ENCODE measurements at places on chromosomes 4 and X.

GRCh38 chr4:151716324-151716723, 44.5 kb downstream of the GATB start:
- no peak for DNase-seq

DNA sequence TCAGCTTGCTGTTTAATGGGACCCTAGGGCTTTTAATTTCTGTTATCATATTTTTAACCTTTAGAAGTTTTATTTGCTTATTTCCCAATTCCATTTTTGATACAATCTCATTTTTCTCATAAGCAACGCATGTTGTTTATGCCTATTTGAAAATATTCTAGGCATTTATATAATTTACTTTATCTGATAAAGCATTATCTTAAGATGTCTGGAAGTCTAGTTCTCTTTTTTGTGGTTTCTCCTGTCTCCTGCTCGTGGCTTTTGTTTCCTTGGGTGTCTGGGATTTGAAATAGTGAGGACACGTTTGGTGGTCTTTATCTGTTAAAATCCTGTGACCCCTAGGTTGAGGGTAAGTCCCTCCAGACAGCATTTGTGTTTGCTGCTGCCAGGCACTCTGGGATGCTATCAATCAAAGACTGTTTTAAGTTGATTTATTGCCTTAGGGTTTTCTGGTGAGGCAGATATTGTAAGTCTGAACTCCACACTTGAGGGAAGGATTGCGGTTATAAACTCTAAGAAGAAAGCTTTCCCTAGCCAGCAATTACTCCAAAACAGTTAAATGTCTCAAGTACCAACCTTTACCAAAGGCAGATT, 208.0 kb downstream of the PRDM5 start:
- no peak for DNase-seq

DNA sequence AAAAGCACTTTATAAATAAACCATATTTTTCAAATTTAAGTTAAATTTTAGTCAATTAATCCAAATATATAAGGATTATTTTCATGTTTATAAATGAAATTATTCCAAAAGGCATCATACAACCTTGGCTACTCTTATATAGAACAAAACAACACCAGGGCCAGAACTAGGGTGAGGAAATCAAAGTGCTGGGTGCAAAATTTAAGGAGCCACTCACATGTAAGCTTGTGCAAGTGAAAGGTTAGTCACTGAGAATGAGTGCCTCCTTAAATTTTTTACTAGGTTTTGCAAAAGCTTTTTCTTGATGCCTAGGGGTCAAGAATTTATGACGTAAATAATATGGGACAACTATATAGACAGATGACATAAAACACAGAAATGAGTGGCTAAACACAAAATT, 83.4 kb upstream of the COX18 start:
- DNase-seq = no peak

DNA sequence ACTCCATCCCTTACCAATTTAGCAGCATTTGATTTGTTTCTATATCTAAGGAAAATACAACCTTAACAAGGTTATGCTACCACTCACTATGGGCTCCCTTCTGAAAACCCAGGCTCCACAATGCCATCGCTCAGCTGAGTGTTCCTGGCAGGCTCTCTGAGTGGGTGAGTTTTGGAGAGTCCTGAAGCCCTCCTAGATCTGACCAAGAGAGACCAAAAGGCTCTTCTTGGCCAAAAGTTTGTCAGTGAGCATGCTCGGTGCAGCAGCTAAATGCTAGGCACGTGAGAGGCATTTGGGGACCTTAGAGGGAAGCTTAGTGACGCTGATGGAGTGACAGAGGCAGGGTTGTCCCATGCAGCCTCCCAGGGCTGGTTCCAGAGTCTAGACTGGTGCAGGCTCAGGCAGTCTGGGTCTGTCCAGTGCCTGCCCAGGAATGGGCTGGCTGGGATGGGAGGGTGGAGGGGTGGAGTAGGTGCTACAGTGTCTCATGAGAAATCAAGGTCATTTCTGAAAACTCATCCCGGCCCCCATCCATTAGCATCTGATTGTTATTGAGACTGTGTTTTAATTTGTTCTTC, 346.8 kb downstream of the NR3C2 start:
- DNase-seq = no peak

GRCh38 chr4:70902577-70903290, 565 bp downstream of the MOB1B start:
- DNase-seq = no peak

GRCh38 chr4:178080312-178080711, 638.1 kb upstream of the AGA start:
- DNase-seq = no peak

DNA sequence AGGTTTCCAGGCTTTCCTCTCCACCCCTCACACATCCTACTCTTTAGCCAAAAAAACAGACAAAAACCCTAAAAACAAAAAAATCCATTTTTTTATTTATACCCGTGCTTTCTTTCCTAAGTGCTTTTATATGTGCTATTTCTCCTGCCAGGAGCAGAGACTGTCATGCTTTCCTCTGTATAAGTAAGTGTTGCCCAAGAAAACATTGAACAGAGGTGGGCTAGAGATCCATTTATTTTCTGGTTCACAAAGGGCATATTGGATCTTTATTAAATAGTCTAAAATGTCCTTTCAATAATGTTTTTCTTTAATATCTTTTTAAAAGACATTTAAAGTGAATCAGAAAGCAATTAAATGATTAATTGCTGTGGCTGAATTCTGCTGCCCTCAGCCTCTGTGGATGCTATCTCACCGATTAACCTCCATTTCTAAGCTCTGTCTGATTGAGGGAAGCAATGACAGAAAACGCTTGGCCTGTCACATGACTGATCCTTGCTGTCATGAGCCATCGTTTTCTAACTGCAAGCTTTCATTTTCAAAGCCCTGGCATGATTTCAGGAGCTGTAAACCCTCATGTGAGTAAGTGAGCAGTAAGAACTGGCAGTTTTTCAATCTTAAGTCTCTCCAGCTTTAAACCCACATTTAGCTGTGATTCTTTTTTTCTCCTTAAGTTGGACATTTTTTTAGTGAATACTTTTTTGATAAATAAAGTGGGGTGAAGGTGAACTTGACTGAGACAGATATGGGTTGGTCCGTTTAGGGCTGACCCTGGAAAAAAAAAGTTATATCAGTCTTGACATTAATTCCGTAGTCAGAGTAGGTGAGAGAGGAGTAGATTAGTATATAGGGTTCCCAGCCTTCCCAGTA, 180.7 kb upstream of the PGRMC2 start:
- no peak for DNase-seq

GRCh38 chrX:139202742-139203420, 327.7 kb upstream of the F9 start:
- no peak for DNase-seq

GRCh38 chr4:104942990-104943743, 203.5 kb upstream of the TET2 start:
- DNase-seq = no peak

- no peak for DNase-seq
Measured at GRCh38 chrX:150517303-150517910, 51.0 kb upstream of the MTM1 start.

DNA sequence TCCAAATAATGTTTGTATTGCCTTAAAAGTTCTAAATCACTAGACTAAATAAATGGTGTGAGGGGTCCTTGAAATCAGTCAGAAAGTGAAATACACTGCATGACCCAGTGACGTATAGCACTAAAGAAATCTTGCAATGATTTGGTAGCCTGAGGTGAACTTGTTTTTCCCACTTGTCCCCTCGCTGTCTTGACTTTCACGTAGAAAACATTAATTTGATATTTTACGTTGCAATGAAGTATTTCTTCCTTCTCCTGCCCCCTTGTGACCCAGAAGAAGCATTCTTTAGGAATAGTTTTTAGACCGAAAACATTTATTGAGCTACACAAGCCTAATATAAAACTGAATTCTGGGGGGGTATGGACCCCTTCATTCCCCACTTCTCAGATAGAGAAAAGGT, 3.7 kb downstream of the KLB start:
- no peak for DNase-seq

DNA sequence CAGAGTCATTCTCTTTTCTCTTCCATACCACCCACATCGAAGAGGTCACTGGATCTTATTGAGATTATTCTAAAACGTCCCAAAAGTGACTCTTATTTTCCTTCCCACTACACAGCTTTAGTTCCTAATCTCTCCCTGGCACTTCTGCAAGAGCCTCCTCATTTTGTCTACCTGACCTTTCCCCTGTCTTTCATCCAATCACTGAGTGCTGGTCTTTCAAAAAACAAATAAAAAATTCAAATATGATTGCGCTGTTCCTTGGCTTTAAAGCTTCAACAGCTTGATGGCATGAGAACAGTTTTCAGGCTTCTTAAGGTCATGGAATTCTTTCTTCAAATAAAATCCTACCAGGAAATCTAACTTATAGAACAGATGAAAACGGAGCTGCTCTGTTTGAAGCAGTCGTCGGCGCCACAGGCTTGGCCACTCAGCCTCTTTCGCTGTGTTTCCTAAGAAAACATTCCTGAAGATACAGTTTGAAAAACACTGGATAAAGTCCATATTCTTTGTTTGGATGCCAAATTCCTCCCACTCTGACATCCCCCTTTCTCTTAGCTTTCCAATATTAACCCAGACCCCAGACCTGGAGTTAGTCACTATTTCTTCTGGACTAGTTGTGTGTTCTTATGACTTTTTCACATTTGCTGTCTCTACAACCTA, 12.5 kb downstream of the SYTL5 start:
- no peak for DNase-seq

DNA sequence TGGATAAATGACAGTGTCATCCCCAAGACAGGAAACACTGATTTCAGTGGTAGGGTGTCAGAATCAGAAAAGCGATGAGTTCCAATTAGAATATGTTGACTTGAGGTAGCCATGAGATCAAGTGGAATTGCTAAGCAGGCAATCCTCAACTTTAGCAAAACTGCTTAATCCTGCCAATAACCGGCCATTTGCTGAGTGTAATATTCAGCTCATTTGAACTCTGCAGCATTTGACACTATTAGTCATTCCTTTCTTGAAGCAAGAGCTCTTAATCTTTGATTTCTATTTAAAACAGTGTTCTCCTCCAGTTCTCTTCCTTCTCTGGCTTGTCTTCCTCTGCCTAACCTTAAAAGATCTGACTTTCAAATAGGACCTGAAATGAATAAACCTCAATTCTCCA, 68.7 kb upstream of the DCLK2 start:
- DNase-seq = no peak

Measured in activated effector memory CD4-positive, alpha-beta T cell treated with Interleukin-2 at 50 U/mL for 16 hours (primary cell).